ENCODE measurements at places on chromosomes 2 and 18.
A peak's percentile ranks its signal among the peaks of the same experiment; 100 is the strongest.

GRCh38 chr2:185201063-185201462, 537.5 kb upstream of the FSIP2 start:
- DNase-seq: peak; percentile 71

GRCh38 chr2:142951190-142952007, 73.9 kb downstream of the KYNU start:
- DNase-seq: no peak

DNA sequence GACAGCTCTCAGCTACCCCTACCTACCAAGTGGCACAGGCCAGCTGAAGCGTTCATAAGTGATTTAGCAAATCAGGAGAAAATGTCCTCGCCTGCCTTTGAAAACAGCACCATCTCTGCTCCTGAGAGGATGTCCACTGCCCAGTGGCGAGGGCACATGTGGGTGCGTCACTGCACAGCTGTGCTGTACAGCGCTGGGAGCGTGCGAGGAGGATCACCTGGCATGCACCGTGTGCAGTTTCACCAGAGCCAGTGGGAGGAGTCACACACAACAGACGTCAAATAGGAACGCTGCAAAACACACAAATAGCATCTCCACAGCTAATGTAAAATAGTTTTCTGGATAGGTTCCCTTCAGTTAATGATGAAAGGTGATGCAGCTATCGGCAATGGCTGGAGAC, 154.1 kb downstream of the HDAC4 start:
- peak; percentile 64 for DNase-seq

- DNase-seq: no peak
Observed at GRCh38 chr2:233059547-233059796, 670 bp upstream of the INPP5D start.

DNA sequence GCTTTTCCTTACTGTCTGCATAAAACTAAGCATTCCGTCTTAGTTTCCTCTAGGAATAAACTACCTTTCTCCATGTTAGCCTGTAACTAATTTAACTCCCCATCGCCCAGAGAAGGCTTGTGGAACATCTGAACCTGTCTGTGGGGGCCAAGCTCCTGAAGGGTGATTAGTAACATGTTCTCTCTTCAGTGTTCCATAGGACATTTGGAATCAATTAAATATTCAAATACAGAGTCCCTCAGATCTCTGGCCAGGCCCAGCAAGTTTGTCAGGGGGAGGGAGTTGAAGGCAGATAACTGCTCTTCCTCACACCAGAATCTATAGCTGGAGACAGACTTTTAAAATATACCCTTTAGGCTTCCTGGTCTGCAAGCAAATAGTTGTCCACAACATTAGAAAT, 8.8 kb downstream of the RDH14 start:
- no peak for DNase-seq

DNA sequence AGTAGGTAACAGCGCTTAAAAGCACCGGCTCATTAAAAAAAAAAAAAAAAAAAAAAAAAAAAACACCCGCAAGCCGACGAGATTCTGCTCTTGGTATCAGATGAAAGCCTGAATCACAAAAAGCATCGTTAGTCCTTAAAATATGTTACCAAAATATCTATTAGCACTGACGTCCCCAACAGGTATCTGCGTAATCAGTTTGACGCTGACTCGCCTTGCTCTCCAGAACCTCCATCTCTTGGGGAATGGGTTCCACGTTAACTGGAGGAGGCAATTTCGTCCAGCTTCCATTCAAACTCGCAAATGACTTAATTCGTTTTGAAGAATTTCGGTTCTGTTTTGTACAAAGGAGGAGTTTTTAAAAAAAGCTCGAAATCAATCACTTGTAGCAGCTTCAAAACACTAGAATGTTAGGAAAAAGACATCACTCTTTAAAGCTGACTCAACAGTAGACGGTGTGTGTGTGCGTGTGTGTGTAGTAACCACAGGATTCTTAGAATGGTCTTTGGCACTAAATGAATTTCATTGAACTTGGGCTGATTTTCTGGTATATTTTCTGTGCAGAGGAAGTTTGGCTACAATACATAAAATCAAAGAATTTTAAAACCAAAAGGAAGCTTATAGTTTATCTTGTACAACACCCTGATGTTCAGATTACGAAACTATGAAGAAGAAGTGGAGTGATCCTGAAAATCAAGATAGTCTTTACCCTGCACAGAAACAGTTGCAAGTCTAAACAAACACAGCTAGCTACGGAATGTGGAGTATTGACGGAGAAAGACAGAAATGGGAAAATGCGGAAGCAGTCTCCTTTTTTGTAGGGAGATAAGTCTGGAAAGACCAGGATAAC, 1.1 kb upstream of the PGAP1 start:
- DNase-seq: peak; percentile 35

DNA sequence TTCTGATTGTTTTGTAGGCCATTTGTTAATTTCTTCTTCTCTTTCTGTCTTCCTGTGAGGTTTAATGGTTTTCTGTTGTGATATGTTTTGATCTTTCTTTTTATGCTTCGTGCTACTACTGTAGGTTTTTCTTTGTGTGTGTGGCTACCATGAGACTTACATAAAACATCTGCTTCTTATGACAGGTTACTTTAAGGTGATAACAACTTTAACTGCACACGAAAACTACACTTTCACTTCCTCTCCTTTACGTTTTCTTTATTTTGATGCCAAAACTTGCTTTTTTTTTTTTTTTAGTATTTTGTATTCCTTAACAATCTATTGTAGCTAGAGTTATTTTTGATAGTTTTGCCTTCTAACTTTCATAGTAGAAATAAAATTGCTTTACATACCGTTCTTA, 691.3 kb downstream of the TSN start:
- no peak for DNase-seq

DNA sequence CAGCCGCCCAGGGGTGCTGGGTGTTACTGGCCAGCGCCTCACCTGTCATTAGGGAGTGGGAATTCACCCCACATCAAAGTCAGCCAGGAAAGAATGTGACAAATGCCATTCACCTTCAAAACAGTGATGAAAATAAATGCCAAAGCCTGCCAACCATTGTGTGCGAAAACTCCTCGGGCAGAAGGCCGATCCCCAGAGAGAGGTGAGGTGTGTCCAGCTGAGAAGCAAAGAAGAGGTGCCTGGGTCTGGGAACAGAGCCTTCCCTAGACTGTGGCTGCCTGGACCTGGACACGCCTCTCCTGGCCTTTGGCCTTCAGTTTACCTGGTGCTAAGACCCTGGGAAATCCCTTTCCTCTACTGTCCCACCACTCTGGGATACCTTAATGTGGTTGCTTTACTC, 142.7 kb downstream of the CYP26B1 start:
- DNase-seq: no peak

DNA sequence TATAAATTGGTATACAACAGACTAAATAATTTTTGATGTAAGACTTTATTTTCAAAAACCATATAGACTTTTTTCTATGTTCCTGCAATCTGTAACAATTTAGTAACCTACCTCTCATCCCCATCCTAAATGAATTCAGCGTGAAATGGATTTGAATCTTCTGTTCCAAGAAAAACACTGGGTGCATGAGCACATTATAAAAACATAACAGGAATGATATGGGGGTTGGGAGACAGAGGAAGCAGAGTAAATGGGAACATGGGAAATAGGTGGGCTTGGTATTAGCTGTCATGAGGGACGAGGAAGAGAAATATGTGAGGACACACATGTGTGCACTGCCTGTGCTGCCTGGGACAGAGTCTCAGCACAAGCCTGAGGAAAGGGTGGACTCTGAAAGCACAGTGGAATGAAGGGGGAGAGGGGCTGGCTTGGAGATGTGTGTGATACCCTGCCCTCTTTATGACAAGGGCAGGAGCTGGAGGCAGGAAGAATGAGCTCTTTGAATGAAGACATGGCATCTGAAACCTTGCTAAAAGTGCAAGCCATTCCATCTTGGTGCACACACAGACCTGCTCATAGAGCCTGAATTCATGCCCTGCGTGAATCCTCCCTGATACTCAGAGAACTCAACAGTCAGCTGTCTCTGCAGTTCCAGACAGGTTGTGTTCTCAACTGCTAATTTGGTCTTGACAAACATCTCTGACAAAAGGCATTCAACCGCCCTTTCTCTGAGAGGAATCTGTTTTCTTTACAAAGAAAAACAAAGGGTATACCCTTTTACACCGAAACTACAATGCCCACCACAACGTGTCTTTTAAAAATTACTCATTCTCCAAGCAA, 66.6 kb downstream of the EPB41L3 start:
- DNase-seq: no peak

- no peak for DNase-seq
Observed at GRCh38 chr18:11134940-11135339, 14.4 kb downstream of the PIEZO2 start.

DNA sequence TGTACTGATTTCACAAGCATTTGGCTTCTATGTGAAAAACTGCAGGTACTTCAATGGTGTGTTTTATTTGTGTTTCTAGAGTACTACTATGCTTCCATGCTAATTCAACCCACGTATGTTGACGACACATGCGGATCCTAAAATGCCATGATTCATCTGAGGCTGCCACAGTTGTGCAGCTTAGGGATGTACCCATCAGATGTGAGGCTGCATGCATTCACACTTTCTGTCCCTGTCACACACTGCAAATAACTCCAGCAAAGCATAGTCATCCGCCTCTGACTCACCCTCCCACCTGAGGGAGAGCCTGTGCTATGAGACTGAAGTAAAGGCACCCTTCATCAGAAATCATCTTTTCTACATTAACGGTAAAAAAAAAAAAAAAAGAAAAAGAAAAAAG, 22.1 kb upstream of the SERTAD2 start:
- no peak for DNase-seq

DNA sequence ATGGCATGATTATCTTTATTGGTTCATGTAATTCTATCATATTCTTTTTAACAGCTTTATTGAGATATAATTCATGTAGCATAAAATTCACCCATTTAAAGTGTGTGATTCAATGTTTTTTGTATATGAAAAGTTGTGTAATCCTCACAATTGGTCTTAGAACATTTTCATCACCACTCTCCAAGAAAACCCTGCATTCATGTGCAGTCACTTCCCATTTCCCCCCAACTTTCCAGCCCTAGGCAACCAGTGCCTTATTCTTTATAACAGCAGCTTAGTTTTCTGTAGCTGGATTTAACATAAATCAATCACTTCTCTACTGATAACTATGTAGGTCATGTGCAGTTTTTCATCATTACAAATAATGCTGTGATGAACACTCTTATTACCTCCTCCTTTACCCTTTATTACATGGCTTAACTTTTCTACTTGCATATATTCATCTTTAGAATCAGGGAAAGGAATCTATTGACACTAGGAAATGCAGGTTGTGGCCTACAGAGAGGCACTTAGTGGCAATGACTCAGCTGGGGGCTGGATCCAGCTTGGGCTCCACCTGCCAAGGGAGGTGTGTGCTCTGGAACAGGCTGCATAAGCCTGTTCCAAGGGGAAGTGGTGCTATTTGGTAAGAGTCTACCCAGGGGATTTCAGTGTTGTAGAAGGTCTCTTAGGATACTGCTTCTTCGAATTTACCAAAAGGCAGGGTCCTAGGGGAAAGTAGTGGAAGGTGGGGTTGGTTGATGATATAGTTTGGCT, 89.1 kb downstream of the ETAA1 start:
- DNase-seq: no peak

- no peak for DNase-seq
Observed at GRCh38 chr18:70059684-70060083, 112.0 kb upstream of the CD226 start.

DNA sequence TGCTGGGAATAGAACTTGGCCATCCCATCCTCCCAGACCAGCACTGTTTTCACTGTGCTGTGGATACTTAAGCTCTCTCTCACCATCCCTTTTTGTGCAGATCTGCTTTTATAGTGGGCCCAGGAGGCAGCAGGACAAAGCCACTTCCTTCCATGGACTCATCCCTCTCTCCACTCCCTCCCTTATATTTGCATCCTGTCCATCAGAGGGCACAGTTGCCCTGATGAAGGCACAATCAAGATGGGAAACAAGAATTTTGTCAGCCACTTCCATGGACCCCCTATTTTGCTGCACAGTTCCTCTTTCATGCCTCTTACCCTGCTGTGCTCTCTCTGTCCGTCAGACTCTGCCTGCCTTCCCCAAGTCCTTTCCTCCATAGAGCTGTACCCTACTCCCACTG, 338.7 kb downstream of the HRH4 start:
- no peak for DNase-seq

- no peak for DNase-seq
Observed at GRCh38 chr2:85231952-85232351, 95.8 kb downstream of the TGOLN2 start.

DNA sequence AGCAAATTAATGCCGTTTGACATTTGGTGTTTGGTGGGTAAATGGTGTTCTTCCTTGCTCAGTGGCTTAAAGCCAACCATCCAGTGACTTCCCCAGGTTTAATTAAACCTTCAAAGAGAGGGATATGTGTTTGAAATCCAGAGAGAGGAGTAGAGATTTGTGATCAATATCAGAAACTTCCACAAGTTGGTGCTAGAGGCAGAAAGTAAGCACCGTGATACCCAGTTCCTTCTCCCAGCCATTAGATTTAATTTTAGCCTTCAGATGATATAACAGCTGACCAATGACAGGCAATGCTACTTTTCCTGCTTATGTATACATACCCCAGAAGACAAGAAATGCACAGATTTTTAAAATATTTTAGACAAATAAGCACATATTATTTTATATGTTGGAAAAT, 398.5 kb downstream of the CDH2 start:
- DNase-seq: no peak

DNA sequence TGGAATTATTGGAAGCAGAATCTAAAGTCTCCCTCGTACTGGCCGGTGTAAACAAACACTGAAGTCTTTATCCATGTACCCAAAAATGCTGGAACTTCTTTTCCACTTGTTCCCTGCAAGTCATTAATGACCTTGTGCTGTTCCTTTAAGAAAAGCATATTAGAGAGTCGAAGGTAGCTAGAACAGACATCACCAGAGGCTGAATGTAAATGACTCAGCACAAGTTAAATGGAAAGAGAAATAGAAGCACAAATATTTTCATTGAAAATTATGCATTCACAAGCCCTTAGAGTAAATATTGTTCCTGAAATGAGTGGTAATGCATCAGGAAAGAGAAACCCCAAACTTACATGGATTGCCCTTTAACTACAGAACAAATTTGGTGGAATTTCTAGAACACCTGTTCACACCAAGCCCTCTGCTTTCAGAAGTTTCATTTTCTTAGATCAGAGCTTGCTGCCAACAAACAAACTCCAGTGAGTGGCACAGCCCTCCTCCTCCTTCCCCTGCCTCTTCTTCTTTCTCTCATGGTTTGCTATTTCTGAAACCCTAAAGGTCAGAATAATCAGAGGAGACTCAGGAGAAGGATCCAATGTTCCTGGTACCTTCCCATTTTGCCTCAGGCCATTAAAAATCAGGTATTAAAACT, 264.3 kb downstream of the TXNL1 start:
- DNase-seq: no peak

- no peak for DNase-seq
Observed at GRCh38 chr18:76855594-76855993, 33.2 kb downstream of the ZNF236 start.
